Spinal cord (tissue), 10 donors: ENCODE measurements at places on chromosomes 3 and 15.

DNA sequence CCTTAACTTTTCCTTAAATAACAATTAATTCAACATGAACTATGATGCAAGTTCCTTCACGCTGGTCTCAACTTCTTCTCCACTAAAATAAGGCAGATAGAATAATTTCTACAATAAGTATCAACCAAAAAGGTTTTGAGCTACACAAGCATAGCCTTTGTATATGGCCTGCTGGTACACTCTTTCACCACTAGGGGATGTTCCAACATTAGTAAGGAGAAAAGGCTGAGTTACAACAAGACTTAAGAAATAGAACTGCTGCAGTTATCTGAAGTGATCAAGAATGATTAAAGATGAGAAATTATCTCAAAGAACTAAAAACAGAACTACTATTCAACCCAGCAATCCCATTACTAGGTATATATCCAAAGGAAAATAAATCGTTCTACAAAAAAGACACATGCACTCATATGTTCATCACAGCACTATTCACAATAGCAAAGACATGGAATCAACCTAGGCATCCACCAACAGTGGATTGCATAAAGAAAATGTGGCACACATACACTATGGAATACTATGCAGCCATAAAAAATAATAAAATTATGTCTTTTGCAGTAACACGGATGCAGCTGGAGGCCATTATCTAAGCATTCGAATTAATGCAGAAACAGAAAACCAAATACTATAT is 14.4 kb downstream of the ATP13A3 start:
- no peak for DNase-seq

DNA sequence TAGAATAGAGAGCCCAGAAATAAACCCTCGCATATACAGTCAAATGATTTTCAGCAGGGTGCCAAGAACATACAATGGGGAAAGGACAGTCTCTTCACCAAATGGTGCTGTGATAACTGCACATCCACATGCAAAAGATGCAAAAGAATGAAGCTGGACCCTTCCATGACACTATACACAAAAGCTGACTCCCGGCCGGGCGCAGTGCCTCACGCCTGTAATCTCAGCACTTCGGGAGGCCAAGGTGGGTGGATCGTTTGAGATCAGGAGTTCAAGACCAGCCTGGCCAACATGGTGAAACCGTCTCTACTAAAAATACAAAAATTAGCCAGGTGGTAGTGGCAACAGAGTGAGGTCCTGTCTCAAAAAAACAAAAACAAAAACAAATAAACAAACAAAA is 43.2 kb upstream of the IQSEC1 start:
- no peak for DNase-seq

GRCh38 chr3:194941360-194941955 is 255.8 kb downstream of the FAM43A start:
- no peak for DNase-seq

DNA sequence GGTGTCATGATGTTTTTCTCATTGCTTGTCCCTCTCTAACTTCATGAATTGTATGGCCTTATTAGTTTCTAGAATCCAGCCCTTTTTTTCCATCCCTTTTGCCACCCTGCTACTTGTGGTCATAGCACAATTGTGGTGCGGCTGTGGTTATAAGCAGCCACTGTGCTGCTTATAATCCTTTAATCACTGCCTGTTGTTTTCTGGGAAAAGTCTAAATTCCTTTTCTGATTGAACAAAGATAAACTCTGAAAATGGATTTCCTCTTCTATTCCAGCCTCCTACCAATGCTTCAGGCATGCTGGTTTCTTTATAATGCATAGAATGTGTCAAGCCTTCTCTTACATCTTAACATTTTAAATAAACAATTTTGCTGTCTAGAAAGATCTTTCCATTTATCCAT is 319.5 kb downstream of the C3orf38 start:
- no peak for DNase-seq

GRCh38 chr3:42052132-42052483 is 39.0 kb upstream of the TRAK1 start:
- DNase-seq: no peak

DNA sequence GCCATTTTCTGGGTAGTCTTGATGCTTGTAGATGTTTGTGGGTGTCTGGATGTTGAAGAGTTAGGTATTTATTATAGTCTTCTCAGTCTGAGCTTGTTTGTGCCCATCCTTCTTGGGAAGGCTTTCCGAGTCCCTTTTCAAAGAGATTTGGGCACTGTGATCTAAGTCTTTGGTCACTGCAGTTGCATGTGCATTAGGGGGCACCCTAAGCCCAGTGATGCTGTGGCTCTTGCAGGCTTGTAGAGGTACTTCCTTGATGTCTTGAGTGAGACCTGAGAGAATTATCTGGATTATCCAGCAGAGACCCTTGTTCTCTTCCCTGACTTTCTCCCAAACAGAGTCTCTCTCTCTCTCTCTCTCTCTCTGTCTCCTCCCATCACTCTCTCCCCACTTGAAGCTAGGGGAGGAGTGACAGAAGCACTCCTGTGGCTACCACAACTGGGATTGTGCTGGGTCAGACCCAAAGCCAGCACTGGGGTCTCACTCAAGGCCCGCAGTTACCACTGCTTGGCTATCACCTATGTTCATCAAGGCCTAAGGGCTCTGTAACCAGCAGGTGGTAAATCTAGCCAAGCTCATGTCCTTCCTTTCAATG is 68.5 kb downstream of the TMCO5A start:
- DNase-seq: no peak

DNA sequence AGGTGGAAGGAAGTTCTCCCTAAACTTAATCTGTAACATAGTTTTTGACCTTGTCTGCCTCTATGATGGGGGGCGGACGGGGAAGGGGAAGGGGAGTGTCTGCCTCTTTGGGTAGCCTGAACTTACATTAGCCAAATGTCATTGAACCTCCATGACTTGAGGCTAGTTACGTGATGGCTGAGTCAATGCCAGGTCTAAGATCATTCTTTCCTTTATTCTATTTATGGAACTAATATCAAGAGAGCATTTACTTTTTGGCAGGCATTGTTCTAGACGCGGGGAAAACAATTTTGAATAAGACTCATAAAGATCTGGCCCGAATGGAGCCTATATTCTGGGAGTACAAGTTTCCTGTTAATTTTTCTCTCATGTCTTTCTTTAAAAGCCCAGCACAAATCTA is 340.7 kb upstream of the C2CD4B start:
- no peak for DNase-seq

- no peak for DNase-seq
Measured at GRCh38 chr3:66068255-66068654, 29.5 kb upstream of the MAGI1 start.

DNA sequence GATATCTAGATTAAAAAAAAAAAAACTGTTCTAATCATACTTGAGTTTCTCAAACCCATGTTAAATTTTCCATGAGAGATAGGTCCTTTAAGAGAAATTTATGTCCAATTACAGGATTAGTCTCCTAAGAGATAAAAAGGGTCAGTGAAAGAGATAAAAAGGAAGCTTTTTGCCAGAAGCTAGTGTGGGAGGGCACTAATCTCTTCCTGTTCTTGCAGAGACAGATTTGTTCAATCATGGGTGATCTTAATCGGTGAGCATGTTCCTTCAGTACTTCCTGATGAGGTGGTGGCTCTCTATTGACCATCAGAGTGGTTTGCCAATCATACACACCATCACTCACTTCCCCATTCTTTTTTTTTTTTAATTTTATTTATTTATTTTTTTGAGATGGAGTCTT is 16.9 kb upstream of the LPP start:
- DNase-seq: no peak

- DNase-seq: no peak
Measured at GRCh38 chr3:45538641-45538986, 55.9 kb upstream of the LIMD1 start.

GRCh38 chr15:71237456-71238188 is 122.4 kb downstream of the THSD4 start:
- DNase-seq: peak; percentile 67

GRCh38 chr15:75727851-75728715 is 15.4 kb upstream of the CSPG4 start:
- no peak for DNase-seq

DNA sequence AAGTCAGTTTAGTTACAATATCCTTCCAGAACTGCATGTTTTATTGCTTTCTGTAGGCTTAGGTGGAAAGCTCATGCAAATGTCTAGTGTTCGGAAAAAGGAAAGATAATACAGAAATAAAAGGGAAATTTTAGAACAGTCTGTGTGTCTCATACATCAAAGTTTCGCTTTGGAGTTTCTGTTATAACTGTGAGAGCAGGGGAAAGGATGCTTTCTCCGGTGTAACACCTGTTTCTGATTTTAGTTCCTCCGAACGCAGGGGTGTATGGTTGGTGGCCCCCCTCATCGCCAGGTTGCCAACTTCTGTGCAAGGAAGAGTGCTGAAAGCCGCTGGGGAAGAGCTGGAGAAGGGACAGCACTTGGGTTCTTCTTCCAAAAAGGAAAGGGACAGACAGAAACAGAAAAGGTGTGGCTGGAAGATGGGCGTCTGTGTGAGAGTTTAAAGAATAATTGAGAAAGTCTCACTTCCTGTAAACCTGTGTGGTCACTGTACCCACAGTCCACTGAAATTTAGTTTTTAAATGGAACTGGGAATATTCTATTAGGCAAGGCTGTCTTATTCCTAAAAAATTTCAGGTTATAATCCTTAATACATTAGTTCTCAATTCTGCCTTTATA is 6.7 kb downstream of the P2RY12 start:
- DNase-seq: no peak

DNA sequence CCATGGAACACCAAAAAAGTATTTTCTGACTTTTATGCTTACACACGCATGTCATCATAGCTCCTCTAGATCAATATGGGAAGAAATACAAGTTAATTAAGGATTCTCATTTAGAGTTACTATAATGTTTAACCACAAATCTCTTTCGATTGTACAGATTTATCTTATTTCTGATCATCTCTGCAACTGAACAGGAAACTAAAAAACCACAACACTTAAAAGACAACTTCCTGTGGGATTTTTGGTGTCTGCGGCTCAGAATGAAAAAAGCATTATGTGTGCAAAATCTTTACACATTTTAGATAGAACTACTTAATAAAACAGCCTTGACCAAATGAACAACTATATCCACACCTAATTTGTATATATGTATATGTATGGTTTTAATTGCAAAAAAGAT is 3.0 kb upstream of the TJP1 start:
- DNase-seq: no peak

DNA sequence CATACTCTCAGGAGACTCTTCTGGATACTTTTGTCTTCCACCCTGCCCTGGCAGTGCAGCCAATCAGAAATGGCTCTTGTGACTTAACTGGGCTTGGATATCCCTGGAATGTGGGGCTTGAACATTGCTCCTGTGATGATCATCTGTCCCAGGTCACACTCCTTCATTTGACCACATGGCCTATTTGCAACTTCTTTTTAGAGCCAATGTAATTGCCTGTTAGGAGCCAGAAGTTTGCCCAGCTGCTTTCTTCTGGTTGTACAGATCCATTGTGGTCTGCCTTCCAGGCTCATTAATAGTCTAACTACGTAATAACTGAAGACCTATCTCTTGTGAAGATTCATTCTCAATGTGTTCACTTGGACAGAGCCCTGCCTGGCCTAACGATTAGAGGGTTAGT is 29.8 kb downstream of the QTRT2 start:
- DNase-seq: no peak

- DNase-seq: no peak
Measured at GRCh38 chr3:120093911-120094775, at the start of gene GSK3B. Gene GSK3B, minus strand, starts transcription at chr3:120094447. Its CDS starts 1,013 bp downstream, at chr3:120093434.

DNA sequence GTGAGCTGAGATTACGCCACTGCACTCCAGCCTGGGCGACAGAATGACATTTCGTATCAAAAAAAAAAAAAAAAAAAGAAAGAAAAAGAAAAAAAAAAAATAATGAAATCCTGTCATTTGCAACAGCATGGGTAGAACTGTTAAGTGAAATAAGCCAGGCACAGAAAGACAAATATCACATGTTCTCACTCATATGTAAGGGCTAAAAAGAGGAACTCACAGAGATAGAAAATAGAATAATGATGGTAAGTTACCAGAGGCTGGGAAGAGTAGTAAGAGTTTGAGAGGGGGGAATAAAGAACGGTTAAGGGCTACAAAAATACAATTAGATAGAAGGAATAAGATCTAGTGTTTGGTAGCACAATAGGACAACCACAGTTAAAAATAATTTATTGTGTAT is 19.7 kb downstream of the DENND6A start:
- DNase-seq: no peak

- DNase-seq: no peak
Measured at GRCh38 chr3:150372722-150373121, 35.4 kb upstream of the TSC22D2 start.

GRCh38 chr3:119613872-119614271 is 16.2 kb downstream of the PLA1A start:
- DNase-seq: no peak

DNA sequence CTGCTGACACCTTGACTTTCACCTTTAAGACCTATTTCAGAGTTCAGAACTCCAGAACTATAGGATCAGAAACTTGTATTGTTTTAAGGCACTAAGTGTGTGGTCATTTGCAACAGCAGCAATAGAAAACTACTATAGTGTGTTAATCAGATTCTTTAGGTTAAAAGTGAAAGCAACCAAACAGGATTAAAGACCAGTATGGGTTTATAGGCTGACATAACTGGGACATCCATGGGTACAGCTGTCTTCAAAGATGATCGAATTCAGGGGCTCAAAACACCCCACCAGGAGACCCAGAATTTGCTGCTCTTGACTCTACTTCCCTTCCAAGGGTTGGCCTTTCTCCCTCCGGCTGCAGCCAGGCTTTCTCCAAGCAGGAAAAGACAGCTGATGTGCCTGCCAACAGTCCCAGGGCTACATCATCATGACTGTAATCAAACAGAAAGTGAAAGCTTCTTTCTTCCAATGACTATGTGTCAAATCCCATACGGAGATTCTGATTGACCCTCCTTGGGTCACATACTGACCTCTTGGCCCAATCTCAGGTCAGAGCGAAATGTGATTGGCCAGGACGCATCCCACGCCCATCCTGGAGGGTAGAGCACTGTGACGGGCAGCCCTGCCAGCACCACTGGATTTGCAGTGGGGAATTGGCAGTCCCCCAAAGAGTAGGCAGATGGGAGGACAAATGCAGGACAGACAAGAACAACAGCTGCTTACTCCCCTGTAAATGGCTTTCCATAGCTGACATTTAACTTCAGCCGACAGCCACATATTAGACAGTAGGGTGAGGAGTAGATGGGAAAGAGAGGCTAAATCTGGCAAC is 51.4 kb upstream of the RNF7 start:
- no peak for DNase-seq

GRCh38 chr3:187498211-187498724 is 130.1 kb downstream of the RTP4 start:
- no peak for DNase-seq

GRCh38 chr3:11346416-11346815 is 74.2 kb downstream of the ATG7 start:
- DNase-seq: no peak

DNA sequence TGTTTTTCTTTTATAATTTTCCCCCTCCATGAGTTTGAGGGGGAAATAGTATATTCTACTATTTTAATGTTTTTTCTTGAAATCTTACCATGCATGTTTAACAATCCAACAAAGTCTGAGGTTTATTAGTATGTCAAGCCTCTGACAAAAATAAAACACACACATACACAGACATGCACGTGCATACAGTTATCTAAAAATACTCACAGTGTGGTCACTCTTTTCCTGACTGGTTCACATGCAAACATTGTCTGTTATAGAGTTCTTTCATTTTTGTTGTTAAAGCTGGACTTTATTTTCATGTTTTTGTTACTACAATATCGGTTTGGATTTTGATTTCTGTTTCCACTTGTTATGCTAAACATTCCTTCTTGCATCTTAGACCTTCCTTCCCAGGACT is 236.6 kb downstream of the MFSD1 start:
- DNase-seq: no peak

GRCh38 chr3:4672725-4673275 is 179.7 kb downstream of the ITPR1 start:
- peak; percentile 45 for DNase-seq

GRCh38 chr3:66604481-66604880 is 103.7 kb upstream of the LRIG1 start:
- DNase-seq: no peak
